ENCODE measurements at places on chromosomes 11 and 22.
A peak's percentile ranks its signal among the peaks of the same experiment; 100 is the strongest.

DNA sequence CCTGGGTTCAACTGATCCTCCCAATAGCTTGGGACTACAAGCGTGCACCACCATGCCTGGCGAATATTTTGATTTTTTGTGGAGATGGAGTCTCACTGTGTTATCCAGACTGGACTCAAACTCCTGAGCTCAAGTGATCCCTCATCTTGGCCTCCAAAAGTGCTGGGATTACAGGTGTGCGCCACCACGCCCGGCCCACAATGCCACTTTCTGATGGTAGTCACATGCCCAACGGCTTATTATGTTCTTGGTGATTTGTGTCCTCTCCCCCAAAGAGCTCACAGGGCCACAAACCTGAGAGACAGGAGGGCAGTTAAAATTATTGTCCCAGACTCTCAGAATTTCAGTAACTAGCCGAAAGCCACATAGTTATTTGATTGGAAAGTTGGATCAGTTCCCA lies 9.6 kb downstream of the GRIK4 start:
- peaks cover 8% of the 10 kb centered on the region for H3K27me3 ChIP-seq
- H3K4me1 ChIP-seq: no peaks in the 10 kb centered on the region
- no peak overlapping the region for H3K4me3 ChIP-seq
- H3K36me3 ChIP-seq: no peaks in the 10 kb centered on the region
- no peak overlapping the region for H3K27ac ChIP-seq
- no peak for DNase-seq

DNA sequence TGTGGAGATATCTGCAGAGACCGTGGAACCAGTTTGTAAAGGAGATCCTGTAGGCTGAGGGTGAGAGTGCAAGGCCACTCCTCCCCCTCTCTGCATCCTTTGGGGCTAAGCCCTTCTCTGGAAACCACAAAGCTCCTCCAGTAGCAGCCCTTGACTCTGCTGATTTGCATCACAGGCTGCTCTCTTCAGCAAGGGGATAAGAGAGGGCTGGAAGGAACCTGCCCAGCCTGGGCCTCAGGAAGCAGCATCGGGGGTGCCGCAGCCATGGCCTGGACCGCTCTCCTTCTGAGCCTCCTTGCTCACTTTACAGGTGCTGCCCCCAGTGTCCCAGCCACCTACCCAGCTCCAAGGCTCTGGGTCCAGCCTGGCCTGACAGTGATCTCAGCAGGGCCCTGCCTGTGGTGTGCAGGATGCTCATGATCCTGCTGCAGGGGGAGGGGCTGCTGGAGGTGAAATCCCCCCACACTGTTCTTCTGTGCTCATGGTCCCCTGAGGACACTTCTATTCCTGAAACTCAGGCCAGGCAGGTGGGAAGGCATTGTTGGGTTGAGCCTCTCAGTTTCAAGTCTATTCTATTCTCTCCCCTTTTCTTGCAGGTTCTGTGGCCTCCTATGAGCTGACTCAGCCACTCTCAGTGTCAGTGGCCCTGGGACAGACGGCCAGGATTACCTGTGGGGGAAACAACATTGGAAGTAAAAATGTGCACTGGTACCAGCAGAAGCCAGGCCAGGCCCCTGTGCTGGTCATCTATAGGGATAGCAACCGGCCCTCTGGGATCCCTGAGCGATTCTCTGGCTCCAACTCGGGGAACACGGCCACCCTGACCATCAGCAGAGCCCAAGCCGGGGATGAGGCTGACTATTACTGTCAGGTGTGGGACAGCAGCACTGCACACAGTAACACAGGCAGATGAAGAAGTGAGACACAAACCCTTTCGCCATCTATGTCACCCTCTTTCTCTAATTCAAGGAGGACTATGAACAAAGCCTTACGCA lies 68.5 kb upstream of the IGLL5 start:
- H3K4me3 ChIP-seq: peak overlapping the region; percentile 31
- H3K4me1 ChIP-seq: peaks cover 84% of the 10 kb centered on the region
- DNase-seq: no peak
- peak overlapping the region; percentile 60 for H3K27ac ChIP-seq
- H3K36me3 ChIP-seq: no peaks in the 10 kb centered on the region

GRCh38 chr11:60378354-60378753 lies at the start of gene MS4A7:
TSS of gene MS4A7 (plus strand) at chr11:60378532. CDS start at chr11:60383142, 4,610 bp downstream.
- no peaks in the 10 kb centered on the region for H3K36me3 ChIP-seq
- no peak within 1 kb of the TSS for H3K27ac ChIP-seq
- H3K4me1 ChIP-seq: no peaks in the 10 kb centered on the region
- DNase-seq: no peak
- H3K4me3 ChIP-seq: no peak within 1 kb of the TSS

GRCh38 chr11:16820324-16821092 lies 82.1 kb downstream of the C11orf58 start:
- H3K4me3 ChIP-seq: no peak overlapping the region
- H3K36me3 ChIP-seq: no peaks in the 10 kb centered on the region
- H3K4me1 ChIP-seq: peaks cover 4% of the 10 kb centered on the region
- peak; percentile 6 for DNase-seq
- no peaks in the 10 kb centered on the region for H3K27me3 ChIP-seq

- H3K27ac ChIP-seq: no peak overlapping the region
- no peaks in the 10 kb centered on the region for H3K36me3 ChIP-seq
- DNase-seq: no peak
- no peaks in the 10 kb centered on the region for H3K4me1 ChIP-seq
Measured at GRCh38 chr11:69540118-69541000, 58.9 kb downstream of the LINC01488 start.

- H3K27ac ChIP-seq: no peak overlapping the region
Measured at GRCh38 chr11:933142-933851, 7.6 kb downstream of the AP2A2 start.
